PC-3 (cell line): ENCODE measurements at places on chromosomes 2 and 18. TPM values are rescaled to one million over a fixed set of nuclear protein-coding genes. Genes with fewer than 3 reads are reported as not detected.

GRCh38 chr2:134280231-134280630 is 26.4 kb downstream of the MGAT5 start:
- no peak overlapping the region for H3K4me3 ChIP-seq
- H3K36me3 ChIP-seq: no peaks in the 10 kb centered on the region
- H3K4me1 ChIP-seq: 0 out of 2 replicates have a peak, but pooled peaks cover 7% of the 10 kb centered on the region
- H3K27me3 ChIP-seq: no peaks in the 10 kb centered on the region
- no peak overlapping the region for H3K27ac ChIP-seq

The DUSP11 gene
- 17.5 and 30.4 TPM in 2 replicates for total RNA-seq

DNA sequence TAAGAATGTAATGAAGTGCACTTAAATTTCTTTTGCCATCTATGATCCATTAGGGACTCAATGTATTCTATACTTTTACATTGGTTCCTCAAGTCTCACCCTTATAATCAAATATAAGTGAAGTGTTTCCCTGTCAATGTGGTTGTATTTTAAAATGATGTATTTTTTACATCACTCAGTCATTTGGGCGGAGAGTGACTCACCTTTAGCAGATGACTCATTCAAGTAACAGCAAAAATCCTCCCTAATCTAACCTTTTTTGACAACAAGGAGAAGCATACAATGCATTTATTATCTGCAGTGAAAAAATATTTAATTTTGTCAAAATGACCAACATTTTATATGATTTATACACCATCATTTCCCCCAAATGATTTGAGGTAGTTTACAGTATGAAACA is 94.4 kb downstream of the FANCL start:
- H3K27ac ChIP-seq: peak overlapping the region; percentile 59
- no peaks in the 10 kb centered on the region for H3K27me3 ChIP-seq
- peak; percentile 68 for DNase-seq
- no peak overlapping the region for H3K4me3 ChIP-seq
- peaks cover 12% of the 10 kb centered on the region for H3K4me1 ChIP-seq
- H3K36me3 ChIP-seq: no peaks in the 10 kb centered on the region

- H3K4me1 ChIP-seq: no peaks in the 10 kb centered on the region
- H3K4me3 ChIP-seq: no peak overlapping the region
- peaks cover 58% of the 10 kb centered on the region for H3K27me3 ChIP-seq
- DNase-seq: no peak
These were observed 425 bp upstream of the SALL3 start for GRCh38 chr18:78979056-78979729.

The ALPP gene
- total RNA-seq: 8.6 and 14.4 TPM in 2 replicates

The GPR45 gene
- not detected in 2 replicates for total RNA-seq

- H3K36me3 ChIP-seq: peaks cover 27% of the 10 kb centered on the region
- H3K4me3 ChIP-seq: peak overlapping the region; percentile 92
- peak; percentile 16 for DNase-seq
- no peaks in the 10 kb centered on the region for H3K27me3 ChIP-seq
These were observed 1.2 kb downstream of the TGOLN2 start for GRCh38 chr2:85326406-85327159.

DNA sequence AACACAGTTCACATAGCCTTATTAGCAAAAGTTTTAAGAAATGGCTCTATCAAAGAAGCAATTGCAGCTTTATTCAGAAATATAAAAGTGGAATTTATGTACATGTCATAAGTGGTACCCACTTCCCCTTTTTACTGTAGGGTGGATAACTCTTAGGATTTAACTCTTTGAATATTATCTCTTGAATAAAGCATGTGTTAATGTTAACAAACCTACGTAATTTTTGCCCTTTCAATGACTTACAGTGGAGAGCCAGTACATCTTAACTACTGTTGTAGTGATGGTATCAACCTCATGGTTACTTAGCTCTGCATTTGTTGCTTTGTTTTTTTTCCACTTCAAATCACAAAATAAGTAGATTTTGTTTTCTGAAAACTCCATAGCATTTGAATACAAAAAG is 8.8 kb downstream of the NABP1 start:
- no peak for DNase-seq
- H3K4me3 ChIP-seq: no peak overlapping the region
- peaks cover 93% of the 10 kb centered on the region for H3K4me1 ChIP-seq
- no peaks in the 10 kb centered on the region for H3K27me3 ChIP-seq

- H3K36me3 ChIP-seq: no peaks in the 10 kb centered on the region
- H3K4me1 ChIP-seq: peaks cover 25% of the 10 kb centered on the region
These were observed 382.2 kb downstream of the NBAS start for GRCh38 chr2:15178946-15179345.

DNA sequence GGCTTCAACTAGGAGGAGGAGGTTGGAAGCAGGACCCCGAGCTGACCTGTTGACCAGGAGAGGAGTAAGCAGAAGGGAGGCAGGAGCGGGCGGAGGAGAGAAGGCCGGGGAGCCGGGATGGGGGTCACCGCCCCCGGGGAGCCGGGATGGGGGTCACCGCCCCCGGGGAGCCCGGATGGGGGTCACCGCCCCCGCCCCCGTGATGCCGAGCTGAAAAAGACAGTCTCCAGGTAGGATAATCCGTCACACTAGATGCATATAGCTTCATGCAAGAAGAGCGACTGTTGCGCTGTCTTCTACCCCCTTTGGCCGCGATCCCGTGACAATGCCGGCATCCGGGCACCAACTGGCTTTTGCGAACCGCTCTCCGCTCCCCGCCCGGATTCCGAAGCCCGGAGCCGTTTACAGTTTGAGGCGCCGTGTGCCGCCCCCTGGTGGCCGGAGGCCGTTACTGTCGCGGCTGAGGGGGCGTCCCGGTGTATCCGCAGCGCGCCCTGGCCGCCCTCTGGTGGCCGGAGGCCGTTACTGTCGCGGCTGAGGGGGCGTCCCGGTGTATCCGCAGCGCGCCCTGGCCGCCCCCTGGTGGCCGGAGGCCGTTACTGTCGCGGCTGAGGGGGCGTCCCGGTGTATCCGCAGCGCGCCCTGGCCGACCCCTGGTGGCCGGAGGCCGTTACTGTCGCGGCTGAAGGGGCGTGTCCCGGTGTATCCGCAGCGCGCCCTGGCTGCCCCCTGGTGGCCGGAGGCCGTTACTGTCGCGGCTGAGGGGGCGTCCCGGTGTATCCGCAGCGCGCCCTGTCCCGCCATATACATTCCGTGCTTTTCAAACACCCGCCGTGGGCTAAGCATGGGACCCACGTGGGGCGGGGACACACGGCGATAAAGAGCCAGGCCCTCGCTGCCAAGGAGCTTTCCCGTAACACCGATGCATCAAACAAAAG is 89.6 kb downstream of the ACTR3 start:
- no peaks in the 10 kb centered on the region for H3K36me3 ChIP-seq
- H3K27ac ChIP-seq: no peak overlapping the region
- H3K4me1 ChIP-seq: no peaks in the 10 kb centered on the region
- no peak overlapping the region for H3K4me3 ChIP-seq

The EPB41L3 gene
- total RNA-seq: 39.5 TPM in 2 replicates

GRCh38 chr18:7011142-7011541 is 106.5 kb downstream of the LAMA1 start:
- no peak overlapping the region for H3K4me3 ChIP-seq
- H3K27ac ChIP-seq: no peak overlapping the region
- H3K36me3 ChIP-seq: no peaks in the 10 kb centered on the region
- H3K4me1 ChIP-seq: no peaks in the 10 kb centered on the region

DNA sequence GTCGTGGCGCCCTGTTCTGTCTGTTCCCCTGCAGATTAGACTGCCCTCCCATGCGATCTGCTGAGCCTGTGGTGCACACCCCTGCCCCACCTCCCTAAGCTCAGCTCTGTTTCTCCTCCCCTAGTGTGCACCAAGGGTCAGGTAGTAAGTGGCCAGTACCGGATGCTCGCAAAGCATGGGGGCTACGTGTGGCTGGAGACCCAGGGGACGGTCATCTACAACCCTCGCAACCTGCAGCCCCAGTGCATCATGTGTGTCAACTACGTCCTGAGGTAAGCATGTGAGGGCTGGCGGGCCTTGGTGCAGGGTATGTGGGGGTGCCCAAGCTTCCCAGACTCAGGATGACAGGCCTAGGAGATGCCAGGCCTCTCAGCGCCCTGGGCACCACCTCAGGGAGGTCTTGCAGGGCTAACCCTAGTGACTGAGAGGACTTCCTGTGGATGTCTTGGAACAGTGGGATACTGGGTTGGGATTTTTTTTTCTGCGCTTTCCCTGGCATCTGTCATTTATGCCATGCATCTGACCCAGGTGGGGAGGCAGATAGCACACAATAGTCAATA is 78.4 kb downstream of the EPAS1 start:
- no peaks in the 10 kb centered on the region for H3K27me3 ChIP-seq
- no peak for DNase-seq
- no peak overlapping the region for H3K27ac ChIP-seq
- peaks cover 34% of the 10 kb centered on the region for H3K36me3 ChIP-seq
- no peak overlapping the region for H3K4me3 ChIP-seq
- no peaks in the 10 kb centered on the region for H3K4me1 ChIP-seq

DNA sequence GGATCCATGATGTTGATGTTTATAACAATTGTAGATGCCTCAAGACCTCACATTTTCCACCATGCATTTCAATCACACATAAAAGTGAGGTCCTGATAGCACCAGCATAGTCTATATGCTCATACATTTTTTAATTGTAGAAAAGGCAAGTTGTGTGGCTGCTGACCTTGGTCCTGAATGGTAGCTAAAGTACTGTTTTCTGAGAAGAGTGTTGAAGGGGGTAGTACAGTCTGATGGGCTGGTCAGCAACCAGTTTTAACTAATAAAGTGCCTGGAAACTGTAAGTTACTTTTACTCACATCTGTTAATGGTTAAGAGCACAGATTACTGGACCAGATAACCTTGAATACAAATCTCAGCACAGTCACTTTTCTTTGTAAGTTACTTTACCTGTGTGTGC is 15.9 kb downstream of the ZNF638 start:
- H3K27me3 ChIP-seq: no peaks in the 10 kb centered on the region
- H3K27ac ChIP-seq: no peak overlapping the region
- H3K4me1 ChIP-seq: no peaks in the 10 kb centered on the region
- DNase-seq: peak; percentile 40
- peaks cover 22% of the 10 kb centered on the region for H3K36me3 ChIP-seq

DNA sequence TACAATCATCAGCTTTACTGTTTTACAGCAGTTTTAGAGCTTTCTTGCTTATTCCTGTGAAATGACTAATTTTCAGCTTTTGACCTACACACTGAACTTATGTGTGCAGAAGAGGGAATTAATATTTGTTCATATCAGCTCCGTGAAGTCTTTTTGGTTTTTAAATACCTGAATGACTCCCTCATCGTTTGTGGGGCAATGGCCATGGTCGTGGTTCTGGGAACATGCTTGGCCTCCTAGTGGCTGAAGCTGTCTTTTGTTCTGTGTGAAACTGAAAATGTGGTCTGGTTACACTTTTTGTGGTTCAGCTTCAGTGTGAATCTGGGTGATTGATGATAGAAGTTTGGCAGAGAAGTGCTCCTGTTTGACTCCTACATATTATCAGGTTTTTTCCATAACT is 408.1 kb downstream of the THSD7B start:
- H3K36me3 ChIP-seq: no peaks in the 10 kb centered on the region
- H3K4me1 ChIP-seq: peaks cover 33% of the 10 kb centered on the region
- H3K27ac ChIP-seq: no peak overlapping the region
- no peak overlapping the region for H3K4me3 ChIP-seq
- no peaks in the 10 kb centered on the region for H3K27me3 ChIP-seq

DNA sequence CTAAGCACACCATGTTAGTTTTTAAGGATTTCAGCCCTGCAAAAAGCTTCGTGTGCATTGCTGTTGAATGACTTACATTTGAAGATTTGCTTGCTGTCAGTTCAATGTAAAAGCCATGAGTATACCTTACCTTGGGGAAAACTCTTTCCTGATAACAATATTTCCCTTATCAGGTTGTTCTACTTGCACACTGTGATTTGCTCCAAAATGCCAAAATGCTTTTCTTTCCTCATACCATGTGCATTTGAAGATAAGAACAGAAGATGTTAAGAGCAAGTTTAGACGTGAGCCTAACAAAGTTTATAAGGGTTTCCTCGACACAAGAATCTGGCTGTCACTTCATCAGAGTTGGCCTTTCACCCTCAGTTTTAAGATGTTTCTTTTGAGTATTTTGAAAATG is 57.6 kb downstream of the SCN1A start:
- no peak overlapping the region for H3K27ac ChIP-seq
- H3K36me3 ChIP-seq: no peaks in the 10 kb centered on the region
- peaks cover 54% of the 10 kb centered on the region for H3K27me3 ChIP-seq
- no peaks in the 10 kb centered on the region for H3K4me1 ChIP-seq

GRCh38 chr2:190765386-190766173 is 115.0 kb upstream of the GLS start:
- H3K4me1 ChIP-seq: peaks cover 30% of the 10 kb centered on the region
- H3K27ac ChIP-seq: no peak overlapping the region
- no peak overlapping the region for H3K4me3 ChIP-seq
- H3K27me3 ChIP-seq: no peaks in the 10 kb centered on the region
- H3K36me3 ChIP-seq: no peaks in the 10 kb centered on the region

The TUBA4B gene
- not detected in 2 replicates for total RNA-seq
